ENCODE measurements at places on chromosomes 4 and X.

GRCh38 chr4:138163171-138163570 is 79.0 kb downstream of the SLC7A11 start:
- no peak for DNase-seq

DNA sequence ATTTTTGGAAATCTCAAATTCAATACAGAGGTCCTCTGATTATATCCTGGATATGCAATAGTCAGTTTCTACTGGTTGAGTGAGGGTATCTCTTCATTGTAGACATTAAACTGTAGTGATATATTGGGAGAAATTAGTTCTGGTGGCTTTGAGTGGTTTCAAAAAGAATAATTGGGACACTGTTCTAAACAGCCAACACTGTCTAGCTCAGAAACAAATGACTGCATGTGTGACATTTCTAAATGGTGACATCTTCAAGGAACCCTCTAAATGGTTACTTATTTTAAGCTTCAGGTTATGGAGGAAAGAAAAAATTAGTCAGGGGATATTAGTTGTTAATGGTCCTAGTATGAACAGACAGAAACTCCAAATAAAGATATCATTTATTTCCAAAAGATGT is 186.2 kb downstream of the LARP7 start:
- DNase-seq, result no peak

DNA sequence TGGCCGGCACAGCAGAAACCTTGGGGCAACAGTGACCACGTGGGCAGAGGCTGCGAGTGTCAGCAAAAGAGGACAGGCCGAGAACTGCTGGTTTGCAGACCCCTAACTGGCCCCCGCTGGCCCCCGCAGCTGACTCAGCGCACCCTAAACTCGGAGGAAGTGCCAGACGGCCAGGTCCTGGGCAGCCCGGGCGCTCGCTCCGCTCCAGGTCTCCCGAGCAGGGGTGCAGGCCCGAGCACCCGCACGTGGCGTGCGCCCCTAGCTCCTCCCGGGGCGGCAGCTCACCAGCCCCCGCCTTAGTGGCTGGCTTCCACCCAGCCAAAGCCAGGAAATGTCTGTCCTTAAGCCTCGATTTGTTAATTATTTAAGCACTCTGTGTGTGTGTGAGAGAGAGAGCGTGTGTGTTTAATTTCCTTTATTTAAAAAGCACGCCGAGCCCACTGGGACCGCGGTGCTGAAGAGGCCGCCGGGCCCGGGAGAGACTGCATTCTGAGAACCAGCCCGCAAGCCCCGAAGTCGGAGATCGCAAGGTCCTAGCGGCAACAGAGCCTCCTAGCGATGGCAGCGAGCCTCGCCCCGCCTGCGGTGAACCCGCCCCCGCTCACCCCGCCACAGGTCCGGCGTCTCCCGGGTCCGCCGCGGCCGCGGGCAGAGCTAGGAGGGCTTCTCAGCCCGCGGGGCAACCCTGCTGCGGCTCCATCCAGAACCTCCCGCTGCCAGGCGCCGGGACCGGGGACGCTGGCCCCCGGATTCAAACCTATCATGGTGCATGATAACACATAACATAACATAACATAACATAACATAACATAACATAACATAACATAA is 45.9 kb upstream of the CDKN2AIP start:
- DNase-seq, result peak; percentile 15

DNA sequence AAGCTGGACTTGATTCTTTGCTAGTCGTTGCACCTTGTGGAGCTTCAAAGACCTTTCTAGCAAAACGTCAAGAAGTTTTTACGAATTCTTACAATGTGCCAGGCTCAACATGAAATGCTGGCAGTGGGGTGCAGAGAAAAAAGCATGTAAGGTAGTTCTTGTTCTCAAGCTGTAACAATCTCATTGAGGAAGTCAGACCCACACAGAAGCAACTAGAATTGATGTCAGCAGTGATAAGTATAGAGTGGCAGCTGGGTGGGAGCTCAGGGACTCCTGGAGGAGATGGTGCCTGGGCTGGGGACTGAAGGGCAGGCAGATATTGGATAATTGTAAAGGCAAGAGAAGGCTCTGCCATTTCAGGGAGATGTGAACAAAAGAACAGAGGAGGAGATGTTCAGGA is 82.3 kb downstream of the ATG4A start:
- no peak for DNase-seq

- no peak for DNase-seq
Observed at GRCh38 chr4:181890031-181890430, 353.2 kb upstream of the TENM3 start.

- no peak for DNase-seq
Observed at GRCh38 chr4:181971973-181972372, 271.2 kb upstream of the TENM3 start.

DNA sequence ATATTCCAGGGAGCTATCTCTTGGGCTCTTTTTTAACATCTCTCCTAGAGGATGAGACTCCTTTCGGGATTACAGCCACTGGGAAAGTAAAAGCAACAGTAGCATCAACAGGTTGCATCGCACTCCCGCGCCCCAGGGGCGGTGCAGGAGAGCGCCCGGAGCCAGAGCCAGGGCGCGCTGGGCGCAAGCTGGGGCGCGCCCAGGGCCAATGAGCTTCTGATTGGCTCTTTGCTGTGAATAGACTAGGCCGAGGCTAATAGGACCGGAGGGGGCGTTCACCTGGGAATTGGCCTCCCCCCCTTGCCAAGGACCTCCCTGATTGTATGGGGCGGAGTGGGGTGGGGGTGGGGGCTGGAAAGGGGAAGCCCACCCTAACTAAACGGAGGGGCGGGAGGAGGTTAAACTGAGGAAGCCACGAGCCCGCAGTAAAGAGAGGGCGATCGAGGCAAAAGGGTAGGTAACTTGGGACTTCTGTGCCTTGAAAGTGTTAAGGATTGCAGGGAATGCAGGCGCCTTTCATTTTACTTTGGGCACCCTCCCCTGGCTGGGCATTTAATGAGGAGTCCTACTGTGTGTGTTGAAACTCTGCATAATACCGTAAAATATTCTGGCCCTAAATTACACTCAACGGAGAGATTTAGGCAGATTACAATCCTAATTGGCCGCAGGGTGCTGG is 1.1 kb upstream of the ATOH1 start:
- no peak for DNase-seq

DNA sequence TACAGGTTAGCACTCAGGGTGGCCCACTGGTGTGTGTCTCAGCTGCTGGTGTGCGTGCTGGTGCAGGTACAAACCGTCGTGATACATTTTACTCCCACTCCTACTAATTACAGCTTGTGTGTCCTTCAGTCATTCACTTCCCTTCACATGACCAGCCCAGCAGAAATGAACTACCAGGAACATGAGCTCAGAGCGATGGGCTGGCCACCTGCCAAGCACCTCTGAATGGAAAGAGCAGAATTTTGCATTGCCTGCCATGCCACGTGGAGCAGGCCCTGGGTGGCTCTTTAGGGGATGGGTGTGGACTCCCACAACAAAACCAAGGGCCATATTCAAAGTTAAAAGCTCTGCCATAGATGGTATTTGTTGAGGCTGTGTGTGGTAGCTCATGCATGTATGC is 58.9 kb upstream of the PGM2 start:
- DNase-seq, result no peak

- DNase-seq, result no peak
Observed at GRCh38 chrX:39336671-39337311, 535.5 kb downstream of the MID1IP1 start.

DNA sequence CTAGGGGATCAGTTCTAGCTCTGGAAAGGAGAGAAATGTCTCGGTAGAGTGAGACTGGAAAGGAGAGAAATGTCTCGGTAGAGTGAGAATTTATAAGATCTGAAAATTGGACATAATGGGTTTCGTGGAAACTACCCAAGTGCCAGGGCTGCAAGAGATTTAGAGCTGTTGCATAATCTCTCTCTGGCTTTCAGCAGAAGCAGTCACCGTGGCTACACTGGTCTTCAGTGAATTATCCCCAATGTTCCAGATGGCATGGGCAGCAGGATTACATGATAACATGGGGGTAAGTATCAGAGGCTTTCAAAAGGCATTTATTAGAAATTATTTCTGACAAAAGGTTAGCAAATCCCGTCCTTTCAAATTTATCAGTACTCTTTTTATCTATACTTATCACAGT is 435.5 kb downstream of the NKX6-1 start:
- no peak for DNase-seq

DNA sequence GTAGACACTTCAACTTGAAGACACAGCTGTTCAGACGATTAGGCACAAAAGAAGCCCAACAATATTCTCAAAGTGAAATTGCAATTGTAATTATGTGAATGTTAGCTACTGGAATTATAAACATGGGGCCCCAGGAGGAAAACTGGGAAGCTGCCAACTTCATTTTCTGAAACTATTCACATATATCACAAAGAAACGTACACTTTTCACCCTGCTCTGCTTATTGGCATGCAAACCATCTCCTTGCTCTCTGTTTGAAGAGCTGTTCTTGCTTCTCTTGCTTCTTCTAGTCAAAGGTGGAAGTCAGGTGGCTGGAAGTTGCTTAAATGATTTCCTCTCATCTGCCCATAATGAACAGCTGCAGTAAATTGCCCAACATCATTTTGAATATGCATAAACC is 320.1 kb downstream of the CFAP299 start:
- DNase-seq, result no peak

GRCh38 chr4:112277705-112278448 is 7.8 kb downstream of the TIFA start:
- DNase-seq, result no peak
